ENCODE measurements at places on chromosomes 13 and 19.

- no peak for DNase-seq
These were observed at the start of gene F2RL3 for GRCh38 chr19:16888629-16889365. F2RL3 (plus strand) TSS chr19:16888999; CDS start chr19:16889190, 191 bp downstream.

GRCh38 chr13:111272117-111272516 is 48.3 kb upstream of the TEX29 start:
- no peak for DNase-seq

- DNase-seq, result no peak
These were observed 598.6 kb upstream of the PCDH20 start for GRCh38 chr13:62014299-62014698.

DNA sequence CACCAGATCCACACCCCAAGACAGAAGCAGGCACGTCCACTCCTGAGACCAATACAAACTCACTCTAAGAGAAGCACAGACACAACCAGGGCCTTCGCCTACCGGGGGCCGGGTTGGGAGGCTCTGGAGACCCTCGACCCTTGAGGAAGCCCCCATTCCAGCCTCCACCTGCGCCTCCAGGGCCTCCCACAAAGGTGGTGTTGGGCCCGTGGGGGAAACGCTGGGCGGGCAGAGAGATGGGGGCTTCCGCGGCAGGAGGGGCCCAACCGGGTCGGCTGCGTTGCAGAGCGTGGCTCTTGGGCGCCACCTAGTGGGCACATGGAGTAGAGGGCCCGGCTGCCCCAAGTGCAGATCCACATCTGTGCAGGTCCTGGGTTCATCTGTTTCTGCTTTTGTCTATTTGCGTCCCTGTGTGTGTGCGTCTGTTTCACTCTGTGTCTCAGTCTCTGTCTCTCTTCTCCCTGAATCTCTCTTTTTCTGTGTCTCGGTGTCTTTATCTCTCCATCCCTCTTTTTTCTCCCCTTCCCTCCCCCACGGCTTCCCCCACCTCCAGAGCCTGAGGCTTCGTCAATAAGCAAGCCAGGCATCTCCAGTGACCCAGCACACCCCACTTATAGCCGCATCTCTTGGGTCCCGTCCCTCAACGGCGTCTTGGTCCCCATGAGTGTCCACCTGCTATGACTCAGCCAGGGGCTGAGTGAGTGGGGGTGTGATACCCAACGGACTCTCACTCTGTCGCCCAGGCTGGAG is 10.5 kb upstream of the TINCR start:
- no peak for DNase-seq

- DNase-seq, result no peak
These were observed 24.2 kb upstream of the C13orf46 start for GRCh38 chr13:113997845-113998751.

DNA sequence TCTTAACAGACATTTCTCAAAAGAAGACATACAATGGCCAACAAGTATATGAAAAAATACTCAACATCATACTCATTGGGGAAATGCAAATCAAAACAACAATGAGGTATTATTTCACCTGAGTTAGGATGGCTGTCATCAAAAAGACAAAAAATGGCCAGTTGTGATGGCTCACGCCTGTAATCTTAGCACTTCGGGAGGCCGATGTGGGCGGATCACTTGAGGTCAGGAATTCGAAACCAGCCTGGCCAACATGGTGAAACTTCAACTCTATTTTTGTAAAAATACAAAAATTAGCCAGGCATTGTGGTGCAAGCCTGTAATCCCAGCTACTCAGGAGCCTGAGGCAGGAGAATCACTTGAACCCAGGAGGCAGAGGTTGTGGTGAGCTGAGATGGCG is 22.0 kb downstream of the CEACAM16 start:
- no peak for DNase-seq

DNA sequence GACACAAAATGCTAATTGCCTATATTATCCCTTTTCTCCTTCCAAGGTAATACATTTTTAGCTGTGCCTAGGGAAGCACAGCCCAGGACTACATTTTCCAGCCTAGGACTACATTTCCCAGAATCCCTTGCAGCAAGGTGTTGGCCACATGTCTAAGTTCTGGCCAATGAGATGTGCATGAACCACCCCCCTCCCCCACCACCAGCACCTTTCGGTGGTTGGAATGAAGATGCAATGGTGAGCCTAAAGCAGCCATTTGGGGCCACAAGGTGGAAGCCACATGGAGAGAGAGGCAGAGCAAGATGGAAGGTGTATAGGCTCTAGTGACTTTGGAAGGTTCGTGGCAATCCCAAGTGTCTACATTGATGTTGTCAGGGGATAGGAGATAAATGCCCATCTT is 16.2 kb downstream of the UNC13A start:
- no peak for DNase-seq

- DNase-seq, result no peak
These were observed 107.2 kb downstream of the KCNRG start for GRCh38 chr13:50122455-50122854.

DNA sequence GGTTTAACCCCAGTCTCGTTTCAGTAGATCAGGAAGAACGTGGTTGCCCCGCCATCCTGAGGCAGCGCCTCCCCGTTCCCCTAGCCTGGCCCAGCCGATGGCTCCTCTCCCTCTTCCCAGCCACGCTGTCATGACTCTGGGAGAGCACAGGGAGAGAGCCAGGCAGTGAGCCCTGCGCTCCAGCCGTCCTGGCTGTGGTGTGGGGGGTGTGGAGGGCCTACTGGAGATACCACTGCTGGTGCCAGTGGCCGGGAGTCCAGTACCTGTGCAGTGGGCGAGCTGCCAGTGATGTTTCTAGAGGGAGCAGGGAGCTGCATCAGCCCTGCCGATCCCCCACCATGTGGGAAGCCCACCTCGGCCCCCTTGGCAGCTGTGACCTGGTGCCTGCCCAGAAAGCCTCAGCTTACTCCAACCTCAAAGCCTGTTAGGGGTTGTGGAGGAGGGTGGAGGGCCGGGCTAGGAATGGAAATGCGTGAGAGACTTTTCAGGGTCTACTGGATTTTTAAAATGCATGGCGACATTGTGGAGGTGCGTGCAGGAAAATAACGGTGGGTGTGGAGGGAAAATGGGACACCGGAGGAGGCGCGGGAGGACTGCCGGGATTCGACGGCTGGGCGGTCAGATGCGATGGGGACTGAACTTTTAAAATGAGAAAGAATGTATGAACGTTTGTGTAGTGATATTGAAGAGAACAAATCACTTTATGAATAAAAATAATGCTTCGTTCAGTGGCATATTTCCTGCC is 4.9 kb downstream of the TEX29 start:
- no peak for DNase-seq

DNA sequence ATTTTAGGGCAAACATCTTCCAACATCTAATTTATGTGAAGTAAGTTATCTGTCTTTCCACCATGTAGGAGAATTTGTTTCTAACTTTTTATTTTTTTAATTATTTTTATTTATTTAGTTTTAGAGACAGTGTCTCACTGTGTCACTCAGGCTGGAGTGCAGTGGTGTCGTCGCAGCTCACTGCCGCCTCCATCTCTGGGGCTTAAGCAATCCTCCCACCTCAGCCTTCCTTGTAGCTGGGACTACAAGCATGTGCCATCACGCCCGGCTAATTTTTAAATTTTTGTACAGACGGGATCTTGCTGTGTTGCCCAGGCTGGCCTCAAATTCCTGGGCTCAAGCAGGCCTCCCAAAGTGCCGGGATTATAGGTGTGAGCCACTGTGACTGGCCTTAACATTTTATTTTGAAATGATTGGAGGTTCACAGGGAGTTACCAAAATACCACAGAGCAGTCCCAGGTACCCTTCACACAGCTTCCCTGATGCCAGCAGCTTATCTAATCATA is 58.8 kb downstream of the CELF5 start:
- DNase-seq, result no peak

DNA sequence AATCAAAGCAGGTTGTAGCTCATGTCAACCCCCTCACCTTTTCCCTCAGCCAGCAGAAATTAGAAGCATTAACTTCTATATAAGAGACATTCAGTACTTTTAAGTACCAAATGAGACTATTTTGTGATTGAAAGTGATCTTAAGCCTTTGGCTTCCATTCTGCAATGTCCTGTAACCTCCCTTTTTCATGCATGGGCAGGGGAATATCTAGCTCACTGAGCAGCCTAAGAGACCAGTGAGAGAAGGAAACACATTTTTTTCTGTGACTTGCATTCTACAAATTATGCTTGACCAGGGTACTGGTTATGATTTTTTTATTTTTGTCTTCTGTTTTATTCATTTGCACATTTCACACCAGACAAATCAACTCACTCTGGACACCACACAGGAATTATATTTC is 369.6 kb downstream of the KCTD12 start:
- DNase-seq, result no peak

DNA sequence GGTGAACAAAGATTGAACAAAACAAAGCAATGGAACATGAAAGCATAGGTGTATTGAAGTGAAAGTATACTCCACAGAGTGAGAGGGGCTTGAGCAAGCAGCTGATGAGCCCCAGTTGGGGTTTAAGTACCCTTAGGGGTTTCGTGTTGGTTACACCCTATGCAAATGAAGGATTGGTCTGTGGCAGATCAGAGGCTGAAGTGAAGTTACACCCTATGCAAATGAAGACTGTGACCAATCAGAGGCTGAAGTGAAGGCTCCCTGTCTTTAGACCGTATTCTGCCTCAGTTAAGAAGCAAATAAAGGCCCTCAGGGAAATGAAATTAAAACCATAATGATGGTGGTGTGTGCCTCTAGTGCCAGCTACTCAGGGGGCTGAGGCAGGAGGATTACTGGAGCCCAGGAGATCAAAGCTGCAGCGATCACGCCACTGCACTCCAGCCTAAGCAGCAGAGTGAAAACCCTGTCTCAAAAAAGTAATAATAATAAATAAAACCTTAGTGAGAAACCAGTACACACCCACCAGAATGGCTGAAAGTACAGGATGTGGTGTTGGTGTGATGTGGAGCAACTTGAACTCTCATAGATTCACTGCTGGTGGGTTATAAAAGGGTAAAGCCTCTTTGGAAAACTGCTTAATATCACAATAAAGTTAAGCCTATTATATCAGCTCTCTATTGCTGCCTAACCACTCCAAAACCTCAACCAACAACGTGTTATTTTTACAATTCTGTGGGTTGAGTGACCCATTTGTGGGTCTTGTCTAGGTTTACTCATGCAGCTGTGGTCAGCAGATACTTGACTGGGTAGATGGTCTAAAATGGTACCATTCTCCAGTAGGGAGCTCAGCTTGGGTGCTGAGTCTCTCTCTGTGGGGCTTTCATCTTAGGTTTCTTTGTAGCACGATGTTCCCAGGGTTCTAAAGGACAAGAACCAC is 12.8 kb upstream of the UPF3A start:
- DNase-seq, result no peak

- no peak for DNase-seq
These were observed 90.4 kb downstream of the PTPRS start for GRCh38 chr19:5250127-5250659.

GRCh38 chr19:51456541-51457290 is 1.5 kb downstream of the SIGLEC8 start:
- DNase-seq, result no peak

DNA sequence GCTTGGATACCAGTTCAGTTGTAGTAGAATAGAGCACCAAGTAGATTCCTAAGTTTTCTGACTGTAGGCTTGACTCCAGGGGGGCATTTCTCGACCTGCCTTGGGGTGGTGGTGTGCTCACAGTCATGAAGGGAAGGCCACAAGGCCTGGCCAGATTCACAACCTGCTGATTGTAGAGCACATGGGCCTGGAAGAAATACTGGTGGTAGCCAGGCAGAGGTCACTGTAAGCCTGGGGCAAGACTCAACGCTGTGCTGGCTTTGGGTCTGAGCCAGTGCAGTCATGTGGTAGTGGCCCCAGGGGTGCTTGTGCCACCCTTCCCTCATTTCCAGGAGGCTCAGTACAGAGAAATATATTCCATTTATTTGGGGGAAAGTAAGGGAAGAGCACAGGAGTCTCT is 832.3 kb upstream of the SLC10A2 start:
- no peak for DNase-seq

DNA sequence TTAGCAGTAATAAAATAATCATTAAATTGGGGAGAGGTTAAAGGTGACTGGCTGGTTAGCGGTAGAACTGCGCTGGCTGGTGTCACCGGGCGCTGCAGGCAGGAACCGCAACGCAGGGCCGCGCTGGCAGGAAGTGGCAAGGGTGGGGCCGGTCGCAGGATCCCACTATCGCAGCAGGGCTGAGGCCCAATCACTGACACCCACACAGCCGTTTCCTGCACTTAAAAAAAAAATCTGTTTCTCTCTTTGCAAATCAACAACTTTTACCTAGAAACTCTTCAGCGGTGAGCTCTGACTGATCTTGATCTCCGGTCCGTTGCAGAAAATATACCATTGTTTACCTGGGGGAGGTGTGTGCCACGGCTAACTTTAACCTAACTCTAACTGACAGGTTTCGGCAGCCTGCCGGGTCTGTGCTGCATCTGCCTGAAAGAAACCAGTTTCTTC is 46.9 kb downstream of the KLF2 start:
- DNase-seq, result no peak

- DNase-seq, result no peak
These were observed 16.1 kb downstream of the ZSWIM9 start for GRCh38 chr19:48186541-48186991.

DNA sequence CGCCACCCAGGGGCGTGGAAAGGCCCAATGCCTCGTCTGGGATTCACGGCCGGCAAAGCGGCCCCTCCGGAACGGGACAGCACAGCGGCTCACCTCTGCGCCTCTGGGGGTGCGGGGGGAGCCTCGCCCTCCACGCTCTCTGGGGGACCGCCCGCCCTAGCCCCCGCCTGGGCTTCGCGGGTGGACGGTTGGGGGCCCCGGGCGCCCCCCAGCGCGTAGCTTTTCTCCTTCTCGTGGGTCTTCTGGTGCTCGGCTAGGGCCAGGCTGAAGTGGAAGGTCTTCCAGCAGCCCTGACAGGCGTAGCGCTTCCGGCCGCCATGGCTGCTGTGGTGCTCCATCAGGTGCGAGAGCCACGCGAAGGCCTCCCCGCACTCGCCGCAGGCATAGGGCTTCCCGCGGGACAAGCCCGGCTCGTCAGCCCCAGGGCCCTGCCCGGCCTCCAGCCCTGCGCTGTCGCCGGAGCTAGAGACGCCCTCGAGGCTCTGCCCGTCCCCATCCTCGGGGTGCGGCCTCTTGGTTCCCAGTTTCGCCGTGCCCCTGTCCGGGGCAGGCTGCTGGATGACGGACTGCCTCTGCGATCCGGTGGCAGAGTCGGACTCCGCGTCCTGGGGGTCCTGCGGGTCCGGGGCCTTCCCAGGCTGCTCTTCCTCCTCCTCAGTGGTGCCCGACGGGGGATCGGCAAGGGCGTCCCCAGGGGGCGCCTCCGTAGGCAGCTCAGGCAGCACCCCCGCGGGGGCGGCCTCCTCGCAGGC is 13.3 kb downstream of the ZSCAN18 start:
- DNase-seq, result no peak

All from amniotic stem cell (primary cell).